ENCODE measurements at places on chromosomes 2 and 18.

DNA sequence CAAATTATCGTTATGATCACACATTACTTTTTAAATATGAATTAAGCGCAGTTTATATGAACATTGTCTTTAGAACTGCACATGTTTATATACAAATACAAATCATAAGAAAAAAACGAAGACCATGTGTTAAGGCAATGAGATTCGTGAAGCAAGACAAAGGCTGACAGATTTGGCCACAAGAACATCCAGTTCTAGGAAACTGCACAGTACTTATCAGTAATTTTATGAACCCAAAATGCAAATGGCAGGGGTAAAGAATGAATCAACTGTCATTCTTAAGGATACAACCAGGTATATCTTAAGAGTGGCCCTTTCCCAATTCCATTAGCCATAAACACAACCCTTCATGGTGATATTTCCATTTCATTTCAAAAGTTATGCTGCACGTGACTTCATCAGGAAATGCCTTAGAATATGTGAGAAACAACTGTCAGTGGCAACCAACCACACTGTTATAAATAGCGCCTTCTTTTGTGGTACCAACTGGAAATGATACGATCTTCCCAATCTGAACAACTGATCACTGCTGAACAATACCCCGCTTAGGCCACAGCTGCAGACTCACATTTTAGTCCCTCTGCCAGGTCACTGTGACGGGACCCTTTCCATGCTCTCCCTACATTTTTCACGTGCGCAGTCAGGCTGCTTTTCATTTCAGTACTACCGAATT lies 144.9 kb downstream of the L3MBTL4 start:
- no peak for DNase-seq

DNA sequence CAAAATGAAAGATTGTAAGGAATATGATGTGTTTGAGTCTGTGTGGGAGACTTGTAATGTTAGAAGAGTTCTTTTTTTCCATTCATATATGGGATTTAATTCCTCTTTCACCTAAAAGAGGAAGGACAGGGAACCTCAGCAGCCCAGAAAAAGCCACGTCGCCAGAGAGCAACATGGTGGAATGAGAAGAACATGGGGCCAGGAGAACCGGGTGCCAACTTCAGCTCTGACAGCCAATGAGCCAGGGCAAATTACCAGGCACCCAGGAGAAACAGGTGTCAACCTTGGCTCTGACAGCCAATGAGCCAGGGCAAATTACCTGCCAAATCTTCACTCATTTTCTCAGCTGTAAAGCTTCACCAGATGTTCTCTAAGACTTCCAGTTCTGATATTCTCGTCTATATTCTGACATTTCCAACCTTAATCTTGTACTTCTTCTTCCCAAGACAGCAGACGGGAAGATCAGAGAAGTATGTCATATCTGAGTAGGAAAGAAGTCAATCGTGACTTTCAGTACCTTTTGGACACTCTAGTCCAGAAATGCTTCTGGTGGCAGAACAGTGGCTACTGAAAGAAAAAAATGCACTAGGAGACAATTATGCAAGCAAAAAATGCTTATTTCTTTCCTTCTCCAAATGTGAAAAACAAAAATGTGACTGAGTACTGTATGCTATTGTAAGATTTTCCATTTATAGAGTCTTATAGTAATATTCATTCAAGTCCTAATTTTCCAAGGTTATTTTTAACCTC lies 79.2 kb upstream of the COL5A2 start:
- DNase-seq, result no peak

DNA sequence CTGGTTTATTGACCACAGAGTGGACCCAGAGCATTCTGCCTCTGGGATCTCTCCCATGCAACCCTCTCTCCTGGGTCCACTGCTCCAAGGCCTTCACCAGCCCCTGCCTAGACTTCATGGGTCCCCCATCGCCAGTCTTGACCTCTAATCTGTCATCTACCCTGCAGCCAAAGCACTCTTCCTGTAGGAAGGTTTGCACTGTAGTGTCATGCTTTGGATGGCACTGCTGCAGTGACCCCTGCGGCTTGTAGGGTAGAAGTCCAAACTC lies 41.7 kb downstream of the MYO7B start:
- DNase-seq, result no peak

GRCh38 chr18:78713726-78714125 lies 265.9 kb upstream of the SALL3 start:
- DNase-seq, result no peak

DNA sequence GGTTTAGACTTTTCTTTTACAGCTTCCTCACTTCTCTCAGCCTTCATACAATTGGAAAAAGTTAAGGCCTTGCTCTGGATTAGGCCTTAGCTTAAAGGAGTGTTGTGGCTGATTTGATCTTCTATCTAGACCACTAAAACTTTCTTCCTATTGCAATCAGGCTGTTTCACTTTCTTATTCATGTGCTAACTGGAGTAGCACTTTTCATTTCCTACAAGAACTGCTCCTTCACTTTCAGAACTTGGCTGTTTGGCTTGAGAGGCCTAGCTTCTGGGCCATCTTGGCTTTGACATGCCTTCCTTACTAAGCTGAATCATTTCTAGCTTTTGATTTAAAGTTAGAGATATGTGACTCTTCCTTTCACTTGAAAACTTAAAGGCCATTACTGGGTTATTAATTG lies 114.3 kb downstream of the ARHGEF4 start:
- DNase-seq, result no peak

GRCh38 chr2:61961231-61961901 lies 55.9 kb downstream of the COMMD1 start:
- DNase-seq, result no peak

DNA sequence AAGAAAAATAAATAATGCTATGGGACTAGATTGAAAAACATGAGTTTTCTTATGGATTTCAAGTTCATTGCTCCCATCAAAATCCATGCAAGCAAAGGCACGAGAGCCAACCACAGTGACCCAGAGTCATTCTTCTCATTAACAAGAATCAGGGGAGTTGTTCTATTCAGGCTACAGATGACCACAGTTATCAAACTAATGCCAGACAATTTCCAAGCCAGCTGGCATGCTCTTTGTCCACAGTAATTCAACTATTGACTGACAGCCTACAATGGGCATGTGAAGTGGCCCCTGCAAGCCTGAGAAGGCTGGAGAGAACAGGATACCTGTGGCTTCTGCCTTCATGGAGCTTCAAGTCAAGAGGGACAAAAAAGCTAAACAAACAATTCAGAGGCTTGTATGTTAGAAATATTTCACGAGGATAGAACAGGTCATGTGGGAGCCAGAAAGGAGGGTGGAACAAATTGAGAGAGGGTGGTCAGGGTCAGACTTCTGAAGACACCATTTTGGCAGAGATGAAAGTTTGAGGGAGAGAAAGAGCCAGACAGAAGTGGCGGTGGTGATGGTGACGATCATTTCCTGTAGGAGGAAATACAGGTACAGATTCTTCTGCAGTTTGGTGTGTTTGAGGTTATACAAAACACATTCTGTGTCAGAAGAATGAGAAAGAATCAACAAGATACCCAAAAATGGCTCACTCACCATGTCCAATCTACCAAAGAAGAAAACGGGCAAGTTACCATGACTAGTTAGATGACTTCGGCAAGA lies 732.4 kb downstream of the RNF144A start:
- no peak for DNase-seq

DNA sequence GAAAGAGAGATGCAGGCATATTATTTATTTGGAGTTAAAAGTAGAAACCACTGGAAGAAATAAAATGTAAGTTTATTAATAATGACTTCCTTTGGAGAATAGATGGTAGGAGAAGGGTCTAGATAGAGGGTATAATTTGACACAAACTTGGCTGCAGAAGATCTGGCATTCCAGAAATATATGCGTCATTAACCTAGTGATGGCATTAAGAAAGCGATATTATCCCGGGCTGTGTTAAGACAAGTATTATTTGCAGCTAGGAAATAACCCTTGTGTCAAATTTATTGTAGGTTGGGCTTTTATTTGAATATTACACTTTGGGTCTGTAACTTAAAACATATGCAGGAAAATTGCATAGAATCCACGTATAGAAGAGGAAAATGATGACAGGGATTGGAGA lies 389.5 kb downstream of the MTX2 start:
- DNase-seq, result no peak

- no peak for DNase-seq
These were observed 127.7 kb downstream of the RAPGEF4 start for GRCh38 chr2:172863341-172863740.

GRCh38 chr2:175025946-175026345 lies 20.8 kb upstream of the CHN1 start:
- DNase-seq, result no peak

DNA sequence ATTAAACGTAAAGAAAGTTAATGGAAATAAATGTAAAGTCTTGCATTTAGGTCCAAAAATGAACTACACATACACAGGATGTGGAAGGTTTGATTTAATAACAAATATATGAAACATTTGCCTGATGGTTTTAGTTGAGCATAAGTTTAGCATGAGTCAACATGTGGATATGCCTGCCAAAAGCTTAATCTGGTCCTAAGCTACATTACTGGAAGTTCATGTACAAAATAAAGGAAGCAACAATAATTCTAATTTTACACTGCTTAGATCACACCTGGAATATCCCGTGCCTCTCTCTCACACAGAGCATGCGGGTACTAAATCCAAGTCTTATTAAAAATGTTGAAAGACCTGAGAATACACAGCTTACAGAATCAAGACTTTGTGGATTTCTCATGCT lies 276.5 kb upstream of the NRP2 start:
- DNase-seq, result no peak
